ENCODE measurements at places on chromosomes 6 and 20.

DNA sequence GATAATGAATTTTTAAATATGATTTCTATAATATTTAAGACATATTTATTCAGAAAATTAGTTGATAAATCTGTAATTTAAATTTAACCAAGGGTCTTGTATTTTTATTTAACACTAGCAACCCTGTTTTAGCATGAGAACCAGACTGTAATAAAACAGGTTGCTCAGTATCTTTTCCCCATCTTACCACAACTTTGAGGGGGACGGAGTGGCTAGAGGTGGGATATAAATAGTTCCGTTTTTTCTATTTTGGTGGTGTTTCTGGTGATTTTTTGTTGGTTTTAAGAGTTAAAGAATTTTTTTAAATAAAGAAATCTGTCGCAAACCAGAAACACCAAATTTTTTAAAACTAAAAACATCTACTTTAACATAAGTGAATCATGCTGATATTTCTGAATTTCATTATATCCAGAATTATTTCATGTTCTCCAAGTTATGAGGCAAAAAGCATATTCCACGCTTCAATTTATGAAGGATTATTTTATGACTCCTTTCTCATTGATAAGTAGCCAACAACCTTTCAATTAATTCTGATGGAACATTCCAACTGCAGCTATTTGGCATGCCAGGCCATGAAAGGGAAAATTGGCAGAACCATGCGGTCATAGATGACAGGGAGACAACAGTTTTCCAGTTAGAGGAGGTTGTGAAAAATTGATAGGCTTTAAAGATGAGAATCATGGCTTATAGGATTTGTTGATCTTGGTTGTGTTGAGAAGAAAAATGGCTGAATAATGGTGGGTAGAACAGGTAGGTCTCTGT lies 151.9 kb upstream of the CARMIL1 start:
- DNase-seq: no peak

DNA sequence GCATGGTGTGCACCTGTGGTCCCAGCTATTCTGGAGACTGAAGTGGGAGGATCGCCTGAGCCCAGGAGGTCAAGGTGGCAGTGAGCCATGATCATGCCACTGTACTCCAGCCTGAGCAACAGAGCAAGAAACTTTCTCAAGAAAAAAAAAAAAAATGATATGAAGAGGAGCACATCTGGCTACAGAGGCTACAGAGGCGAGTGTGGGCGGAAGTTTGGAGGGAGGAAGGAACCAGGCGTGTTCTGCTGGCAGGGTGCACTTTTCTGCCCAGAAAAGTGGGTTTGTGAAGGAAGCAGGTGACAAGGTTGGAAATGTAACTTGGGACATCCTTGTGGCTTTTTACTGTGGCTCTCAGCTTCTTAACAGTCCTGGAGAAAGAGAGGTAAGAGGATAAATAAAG lies 96.7 kb downstream of the SNX5 start:
- DNase-seq: no peak

DNA sequence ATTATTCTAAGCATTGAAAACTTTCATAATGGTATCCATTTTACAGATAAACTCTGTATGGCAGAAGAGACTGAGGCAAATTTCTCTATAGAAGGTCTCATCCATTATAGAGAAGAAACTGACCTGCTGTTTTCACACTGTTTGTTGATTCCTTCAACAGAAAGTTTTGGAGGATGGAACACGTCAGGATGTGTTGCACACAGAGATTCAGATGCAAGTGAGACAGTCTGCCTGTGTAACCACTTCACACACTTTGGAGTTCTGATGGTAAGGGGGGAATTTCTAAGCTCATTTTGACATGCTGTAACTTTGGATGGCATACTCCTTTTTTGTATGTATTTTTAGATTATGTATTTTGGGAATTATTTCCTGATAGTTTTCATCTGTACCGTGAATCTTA lies 109.3 kb downstream of the ADGRG6 start:
- DNase-seq: no peak

- peak; percentile 78 for DNase-seq
These were observed 19.4 kb upstream of the MRGBP start for GRCh38 chr20:62776692-62777527.

DNA sequence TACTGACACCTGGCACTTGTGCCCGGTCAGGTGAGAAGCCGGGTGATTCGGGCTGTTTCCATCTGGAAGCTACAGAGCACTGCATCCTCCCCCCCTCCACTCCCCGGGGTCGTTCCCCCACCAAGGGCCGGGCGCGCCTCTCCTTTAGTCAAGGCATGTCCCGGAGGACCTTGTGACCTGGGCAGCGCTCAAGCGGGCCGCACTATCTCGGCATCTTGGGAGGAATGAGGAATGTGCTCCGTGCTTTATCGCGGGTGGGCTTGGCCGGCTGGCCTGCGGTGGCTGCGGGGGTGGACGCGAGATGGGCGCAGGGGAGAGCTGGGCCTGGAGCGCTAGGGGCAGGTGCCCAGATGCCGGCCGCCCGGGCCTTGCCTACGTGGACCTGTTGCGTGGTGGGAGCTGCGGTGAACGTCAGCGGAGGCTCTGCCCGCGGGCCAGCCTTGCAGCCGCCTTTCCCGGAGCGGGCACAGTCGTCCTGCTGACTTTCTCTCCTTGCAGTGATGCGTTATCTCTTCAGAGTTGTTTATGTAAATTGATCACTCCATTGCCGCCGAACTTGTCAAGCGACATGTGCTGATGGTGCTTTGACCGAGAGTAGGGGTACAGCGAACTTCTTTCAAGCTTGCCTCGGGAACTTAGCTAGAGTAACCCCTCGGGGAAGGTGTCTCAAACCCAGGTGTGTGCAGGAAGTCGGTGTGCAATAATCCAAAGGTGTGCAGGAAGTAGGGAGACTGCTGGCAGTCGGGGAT lies 1.1 kb downstream of the LRRC1 start:
- DNase-seq: no peak

- no peak for DNase-seq
These were observed 96.4 kb downstream of the AIG1 start for GRCh38 chr6:143157131-143157530.

GRCh38 chr6:21741221-21742109 lies 147.9 kb downstream of the SOX4 start:
- no peak for DNase-seq

GRCh38 chr20:14126856-14127255 lies 131.5 kb downstream of the MACROD2 start:
- no peak for DNase-seq

DNA sequence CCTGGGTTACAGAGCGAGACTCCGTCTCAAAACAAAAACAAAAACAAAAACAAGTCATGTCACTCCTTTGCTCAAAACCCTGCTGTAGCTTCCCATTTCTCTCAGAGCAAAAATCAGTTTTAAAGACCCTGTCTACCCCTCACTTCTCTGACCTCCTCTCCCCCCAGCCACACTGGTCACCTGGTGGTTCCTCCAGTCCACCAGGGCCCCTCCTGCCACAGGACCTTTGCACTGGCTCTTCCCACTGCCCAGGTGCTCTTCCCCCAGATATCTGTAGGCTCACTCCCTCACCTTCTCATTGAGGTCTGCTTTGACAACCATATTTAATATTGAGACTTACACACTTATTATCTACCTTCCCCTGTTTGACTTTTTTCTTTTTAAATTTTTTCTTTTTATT lies 4.9 kb upstream of the TEAD3 start:
- DNase-seq: no peak

DNA sequence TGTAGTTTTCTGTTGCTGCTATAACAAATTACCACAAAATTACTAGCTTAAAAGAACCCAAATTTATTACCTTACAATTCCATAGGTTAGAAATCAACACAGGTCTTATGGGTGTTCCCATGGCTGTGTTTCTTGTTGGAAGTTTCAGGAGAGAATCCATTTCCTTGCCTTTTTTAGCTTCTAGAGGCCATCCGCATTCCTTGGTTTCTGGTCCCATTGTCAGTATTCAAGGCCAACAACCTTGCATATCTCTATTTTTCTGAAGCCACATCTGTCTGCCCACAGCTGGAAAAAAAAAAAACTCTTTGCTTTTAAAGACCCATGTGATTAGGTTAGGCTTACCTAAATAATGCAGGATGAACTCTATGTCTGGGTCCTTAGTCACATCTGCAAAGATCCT lies 129.7 kb upstream of the SAMD5 start:
- no peak for DNase-seq

GRCh38 chr6:140905050-140905449 lies 1227.7 kb upstream of the GJE1 start:
- no peak for DNase-seq

DNA sequence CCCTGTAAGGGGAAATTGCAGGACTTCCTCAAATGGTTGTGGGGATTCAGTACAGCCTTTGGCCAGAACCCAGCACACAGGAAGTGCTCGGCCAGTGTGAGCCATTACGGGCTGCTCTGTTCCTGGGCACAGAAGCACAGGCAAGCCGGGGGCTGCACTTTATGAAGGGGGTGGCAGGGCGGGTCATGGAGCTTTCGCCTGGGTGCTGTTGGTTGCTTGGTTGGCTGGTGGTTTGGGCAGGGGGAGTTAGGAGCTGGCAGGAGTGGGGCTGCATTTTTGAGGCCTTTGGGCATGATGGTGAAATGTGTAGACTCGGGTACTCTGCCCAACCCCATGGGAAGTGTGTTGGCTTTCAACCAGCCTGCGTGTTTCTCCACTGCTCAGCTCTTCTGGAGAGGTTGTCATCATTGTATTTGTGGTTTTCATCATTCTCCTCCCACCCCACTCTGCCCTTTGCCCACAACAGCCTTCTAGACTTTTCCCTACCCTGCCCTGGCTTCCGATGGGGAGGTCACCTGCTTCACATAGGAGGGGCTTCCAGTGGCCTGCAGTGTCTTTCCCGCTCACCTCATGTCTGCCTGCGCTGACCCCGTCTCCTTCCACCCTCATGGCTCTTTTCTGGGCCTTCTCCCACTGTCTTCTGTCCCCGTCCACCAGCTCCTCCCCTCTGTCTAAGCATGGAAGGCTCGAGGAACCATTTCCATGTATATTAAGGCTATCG lies 16.1 kb upstream of the RBM38 start:
- DNase-seq: no peak

DNA sequence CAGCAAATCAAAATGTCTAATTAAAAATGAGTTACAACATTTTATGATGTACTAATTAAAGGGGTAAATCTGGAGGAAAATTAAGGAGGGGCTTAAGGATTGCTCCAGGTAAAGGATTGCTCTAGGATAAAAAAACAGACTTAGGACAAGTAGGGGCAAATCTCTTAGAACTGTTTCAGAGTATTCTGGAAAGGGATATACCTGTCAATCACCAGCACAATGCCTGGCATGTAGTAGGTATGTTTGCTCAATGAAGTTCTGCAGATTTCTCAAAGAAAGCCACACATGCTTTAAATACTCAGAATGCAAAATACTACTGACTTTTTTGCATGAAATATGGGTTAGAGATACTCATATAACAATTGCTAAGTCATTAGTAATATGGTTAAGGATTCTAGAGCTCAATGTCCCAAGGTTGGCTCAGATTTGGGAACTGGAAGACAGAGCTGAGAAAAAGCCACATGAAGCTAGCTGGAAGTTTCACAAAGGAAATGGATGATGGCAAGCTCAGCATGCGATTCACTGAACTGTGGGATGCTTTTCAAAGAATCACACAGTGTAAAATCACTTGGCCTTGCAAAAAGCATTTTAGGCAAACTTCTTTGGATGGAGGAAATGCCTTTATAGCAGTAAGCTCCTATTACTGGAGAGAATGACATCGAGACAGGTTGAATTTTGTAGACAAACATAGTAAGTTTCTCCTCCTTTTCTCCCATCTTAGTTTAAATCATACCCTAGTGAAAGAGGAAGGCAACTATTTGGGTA lies 72.8 kb downstream of the MAP3K5 start:
- peak; percentile 25 for DNase-seq

DNA sequence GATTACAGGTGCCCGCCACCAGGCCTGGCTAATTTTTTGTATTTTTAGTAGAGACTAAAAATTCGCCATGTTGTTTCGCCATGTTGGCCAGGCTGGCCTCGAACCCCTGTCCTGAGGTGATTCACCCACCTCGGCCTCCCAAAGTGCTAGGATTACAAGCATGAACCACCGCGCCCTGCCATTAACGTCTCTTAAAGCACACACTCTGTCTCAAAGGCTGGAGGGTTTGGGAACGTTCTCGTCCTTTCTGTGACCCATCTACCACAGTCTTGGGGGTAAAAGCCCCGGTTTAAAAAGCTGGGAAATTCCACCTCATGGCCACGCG lies 57.8 kb upstream of the ARID1B start:
- no peak for DNase-seq

DNA sequence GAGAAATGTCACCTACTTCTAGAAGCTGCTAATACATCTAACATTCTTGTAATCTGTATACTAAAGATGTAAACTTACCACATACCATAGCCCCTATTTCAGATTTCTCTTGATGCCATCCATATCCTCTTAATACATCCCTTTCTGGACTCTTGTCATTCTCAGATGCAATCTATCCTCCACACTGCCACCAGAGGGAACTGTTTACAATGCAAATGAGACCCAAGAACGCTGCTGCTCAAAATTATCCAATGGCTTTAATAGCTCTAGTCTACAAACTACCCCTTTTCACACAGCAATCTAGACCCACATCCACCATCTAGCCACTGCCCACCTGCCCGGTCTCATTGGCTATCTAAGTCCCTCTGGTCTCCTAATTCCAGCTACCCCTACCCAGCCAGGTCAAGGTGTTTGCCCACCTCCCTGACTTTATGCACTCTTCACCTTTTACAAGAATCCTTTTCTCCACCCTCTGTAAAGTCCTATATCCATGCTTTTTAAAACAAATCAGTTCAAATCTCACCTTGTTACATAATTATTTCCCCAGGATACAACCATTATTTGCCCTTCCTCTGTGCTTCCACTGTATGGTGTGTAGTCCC lies 14.8 kb downstream of the FAXC start:
- DNase-seq: peak; percentile 69

- no peak for DNase-seq
These were observed 29.6 kb downstream of the PAK5 start for GRCh38 chr20:9809271-9809670.

DNA sequence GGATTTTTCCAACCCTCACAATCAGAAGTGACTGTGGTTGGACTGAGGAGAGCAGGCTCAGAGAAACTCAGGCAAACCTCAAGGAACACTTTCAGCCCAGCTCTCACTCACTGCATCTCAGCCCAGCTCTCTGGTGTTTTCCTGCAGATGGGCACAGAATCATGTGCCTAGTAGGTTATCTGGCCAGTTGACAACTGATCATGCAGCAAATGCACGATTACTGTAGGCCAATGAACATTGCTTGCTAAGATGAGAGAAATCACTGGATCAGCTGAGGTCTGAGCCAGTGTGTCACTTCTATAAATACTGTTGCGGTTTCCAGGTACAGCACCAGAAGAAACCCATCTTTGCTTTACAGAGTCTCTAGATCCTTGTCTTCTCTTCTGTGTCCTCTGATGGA lies 540.5 kb downstream of the CD83 start:
- DNase-seq: no peak
